ENCODE measurements at places on chromosomes 6 and 20.

DNA sequence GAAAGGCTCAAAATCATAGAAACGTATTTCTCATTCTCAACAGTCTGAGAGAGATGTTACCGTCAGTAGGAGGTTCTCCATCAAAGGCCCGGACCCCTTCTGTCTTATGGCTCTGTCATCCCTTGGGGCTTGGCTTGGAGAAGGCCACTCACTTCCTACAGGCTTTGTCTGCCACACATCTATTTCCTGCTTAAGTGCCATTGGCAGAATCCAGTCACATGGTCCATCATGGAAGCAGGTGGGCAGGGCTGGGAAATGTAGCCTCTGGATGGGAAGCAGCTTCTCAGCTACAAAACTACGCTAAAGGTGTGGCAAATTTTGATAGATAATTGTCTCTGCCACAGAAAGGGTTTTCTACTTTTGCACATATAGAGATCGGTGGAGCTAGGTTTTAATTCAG is 12.6 kb upstream of the ZFP64 start:
- no peak for DNase-seq

DNA sequence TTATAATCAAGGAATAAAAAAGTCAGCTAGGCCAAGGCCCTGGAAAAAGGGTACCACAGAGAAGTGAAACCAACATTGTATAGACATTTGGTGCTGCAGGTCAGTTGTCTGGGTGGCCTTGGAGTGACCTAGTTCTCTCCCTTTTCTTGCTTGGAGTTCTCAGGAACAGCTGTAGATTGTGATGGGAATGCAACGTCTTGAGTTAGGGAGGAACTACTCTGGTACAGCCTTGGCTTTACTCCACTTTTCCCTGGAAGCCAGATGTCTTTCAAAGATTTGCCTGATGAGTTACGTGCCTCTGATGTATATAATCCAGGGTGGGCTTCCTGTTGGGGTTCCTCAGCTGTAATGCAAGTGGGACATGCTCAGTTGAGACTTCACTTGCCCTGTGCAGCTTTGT is 694.7 kb downstream of the HTR1B start:
- DNase-seq = no peak

DNA sequence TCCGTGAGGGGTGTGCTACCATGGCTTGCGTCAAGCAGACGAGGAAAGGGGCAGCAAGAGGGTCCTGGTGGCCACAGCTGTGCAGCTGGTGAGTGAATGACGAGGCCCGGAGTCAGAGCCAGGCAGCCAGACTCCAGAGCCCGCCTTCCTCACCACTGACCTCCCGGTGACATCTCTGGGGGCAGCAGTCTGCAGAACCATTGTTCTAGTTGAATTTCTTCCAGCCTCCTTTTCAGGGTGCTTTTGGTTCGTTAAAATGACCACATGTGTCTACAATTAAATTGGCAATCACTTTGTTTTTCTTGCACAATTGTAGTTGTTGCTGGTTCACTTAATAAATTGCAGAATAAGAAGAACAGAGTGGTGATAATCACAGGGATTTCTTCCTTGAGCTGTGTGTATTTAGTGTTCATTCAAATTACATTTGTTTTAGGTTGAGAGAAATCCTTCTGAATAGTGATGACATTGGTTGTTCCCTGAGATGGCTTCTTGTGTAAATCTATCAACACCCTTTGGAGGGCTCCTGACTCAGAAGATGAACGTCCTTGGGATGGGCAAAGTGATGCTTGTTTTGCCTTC is 96.4 kb downstream of the TULP4 start:
- DNase-seq = no peak

DNA sequence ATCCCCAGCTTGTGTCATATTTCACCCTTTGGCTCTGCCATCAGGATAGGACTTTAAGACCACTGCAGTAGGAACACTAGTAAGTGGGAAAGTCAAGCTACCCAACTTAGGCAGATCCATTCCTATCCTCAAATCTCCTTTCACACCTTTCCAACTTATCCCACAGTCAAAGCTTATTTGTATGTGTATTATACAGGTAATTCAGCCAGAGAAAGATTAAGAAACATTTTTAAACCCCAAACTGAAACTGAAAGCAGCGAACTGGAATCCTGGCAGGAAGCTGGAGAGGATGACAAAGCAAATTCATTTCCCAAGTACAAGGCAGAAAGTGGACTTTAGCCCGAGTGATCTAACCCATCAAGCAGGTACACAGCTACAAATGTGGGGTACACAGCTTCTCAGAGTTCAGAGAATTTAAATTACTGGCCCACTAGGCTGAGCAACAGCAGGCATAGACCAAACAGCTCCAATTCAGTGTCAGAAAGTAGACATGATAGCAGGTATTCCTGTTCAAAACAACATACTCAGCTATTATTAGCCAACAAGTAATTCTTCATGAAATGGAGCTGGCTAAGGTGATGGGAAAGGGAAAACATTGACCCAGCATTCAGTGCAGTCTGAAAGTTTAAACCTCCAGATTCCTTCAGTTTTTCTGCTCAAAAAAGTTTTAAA is 39.1 kb downstream of the ILRUN start:
- DNase-seq = peak; percentile 89

- DNase-seq = no peak
These were observed 193.6 kb downstream of the NKAIN2 start for GRCh38 chr6:123997223-123997622.

GRCh38 chr20:2293971-2294370 is 1.8 kb upstream of the TGM3 start:
- DNase-seq = no peak

GRCh38 chr6:108464418-108465097 is 96.2 kb upstream of the FOXO3 start:
- peak; percentile 1 for DNase-seq

- DNase-seq = no peak
These were observed 97.2 kb downstream of the MAP3K4 start for GRCh38 chr6:161088676-161089328.

DNA sequence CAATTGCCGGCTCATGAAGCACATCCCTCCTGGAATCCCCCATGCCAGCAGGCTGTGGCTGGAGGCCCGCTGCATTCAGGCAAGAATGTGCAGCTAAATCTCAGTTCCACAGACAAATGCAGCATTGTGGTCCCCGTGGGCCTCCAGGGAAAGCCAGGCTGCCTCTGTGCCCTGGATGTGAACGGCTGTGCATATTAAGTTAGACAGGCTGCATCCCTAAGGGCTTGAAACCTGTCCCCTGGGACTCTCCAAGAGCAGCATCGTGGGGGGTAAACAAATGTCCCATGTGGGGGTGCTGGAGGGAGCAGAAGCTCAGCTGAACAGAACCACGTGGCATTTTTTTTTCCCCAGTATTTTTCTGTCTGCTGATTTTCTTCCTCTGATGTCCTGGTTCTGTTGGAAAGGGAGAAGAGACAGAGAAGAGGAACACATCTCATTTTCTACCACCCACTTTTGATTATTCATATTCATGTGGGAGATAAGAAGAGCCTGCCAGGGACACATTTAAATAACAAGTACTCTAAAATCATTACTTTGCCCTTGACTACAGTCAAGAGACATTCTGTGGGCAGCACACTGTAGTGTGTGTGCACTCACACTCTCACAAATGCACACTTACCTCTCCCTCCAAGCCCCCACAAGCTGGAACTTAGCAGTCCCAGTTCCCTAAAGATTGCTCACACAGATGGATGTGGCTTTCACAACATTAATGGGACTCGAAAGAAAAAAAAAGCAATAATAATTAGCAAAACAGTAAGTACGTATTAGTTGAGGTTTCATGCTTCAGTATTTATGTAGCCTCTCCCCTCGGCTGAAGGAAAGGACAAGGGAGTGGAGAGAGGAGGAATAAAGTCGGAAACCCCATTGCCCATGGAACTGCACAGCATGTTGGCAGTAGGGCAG is 16.9 kb downstream of the GFOD1 start:
- no peak for DNase-seq

- DNase-seq = no peak
These were observed 72.3 kb downstream of the VEGFA start for GRCh38 chr6:43842231-43842794.

GRCh38 chr6:41874741-41875140 is 20.4 kb downstream of the USP49 start:
- no peak for DNase-seq

GRCh38 chr20:15005300-15005986 is 668.0 kb upstream of the FLRT3 start:
- DNase-seq = no peak

DNA sequence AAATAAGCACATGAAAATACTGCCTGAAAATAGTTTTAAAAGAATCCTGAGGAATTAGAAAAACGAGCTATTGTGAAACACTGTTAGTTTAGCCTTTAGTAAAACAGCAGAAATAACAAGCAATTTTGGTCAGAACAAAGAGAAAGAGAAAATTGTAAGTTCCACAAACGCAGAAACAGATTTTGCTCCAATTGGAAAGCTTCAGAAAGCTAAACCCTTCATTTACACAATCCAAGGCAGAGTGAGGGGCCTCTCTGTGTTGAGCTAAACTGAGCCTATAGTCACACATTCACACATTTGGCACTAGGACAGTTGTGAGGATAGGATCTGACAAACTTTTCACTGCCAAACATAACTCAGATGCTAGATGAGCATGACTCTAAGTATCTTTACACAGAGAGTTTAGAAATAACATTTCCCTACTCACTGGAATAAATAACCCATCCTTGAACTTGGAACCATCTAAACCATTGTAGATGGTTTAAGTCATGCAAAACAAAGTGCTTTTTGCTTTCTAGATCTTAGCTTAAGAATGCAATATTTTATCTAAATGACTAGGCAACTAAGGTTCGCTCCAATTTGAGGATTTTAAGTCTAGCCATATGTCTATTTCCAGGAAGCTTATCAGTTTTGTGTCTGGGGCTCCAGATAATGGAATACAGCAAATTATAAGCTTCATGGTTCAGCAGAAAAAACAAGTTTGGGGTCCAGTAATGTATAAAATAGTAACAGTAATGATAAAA is 122.6 kb downstream of the SGK1 start:
- no peak for DNase-seq

GRCh38 chr6:34384321-34385153 is 7.9 kb downstream of the NUDT3 start:
- no peak for DNase-seq

DNA sequence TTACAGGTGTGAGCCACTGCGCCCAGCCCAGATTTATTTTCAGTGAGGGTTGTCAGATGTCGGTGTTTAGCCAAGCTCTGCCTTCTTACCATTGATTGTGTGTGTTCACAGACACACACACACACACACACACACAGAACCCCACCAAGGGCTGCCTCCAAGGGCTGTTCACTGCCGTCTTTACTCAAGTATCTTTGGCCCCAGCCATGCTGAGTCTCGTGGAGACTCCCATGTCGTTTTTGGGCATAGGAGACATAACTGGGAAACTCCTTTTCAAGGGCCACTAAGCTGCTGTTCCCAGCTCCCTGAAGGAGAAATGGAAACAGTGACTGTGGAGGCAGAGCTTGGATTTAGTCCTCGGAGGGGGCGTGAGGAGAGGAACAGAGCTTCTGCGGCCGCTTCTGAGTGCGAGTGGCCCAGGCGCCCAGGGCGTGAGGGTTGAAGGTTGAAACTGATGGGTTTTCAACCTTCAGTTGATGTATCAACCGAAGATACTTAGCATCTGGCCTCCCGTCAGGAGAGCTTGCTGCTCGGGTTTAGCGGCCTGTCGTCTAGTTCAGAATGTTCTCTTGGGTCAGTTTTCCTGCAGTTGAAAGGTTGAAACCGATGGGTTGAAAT is 243.6 kb downstream of the TTLL2 start:
- DNase-seq = no peak

DNA sequence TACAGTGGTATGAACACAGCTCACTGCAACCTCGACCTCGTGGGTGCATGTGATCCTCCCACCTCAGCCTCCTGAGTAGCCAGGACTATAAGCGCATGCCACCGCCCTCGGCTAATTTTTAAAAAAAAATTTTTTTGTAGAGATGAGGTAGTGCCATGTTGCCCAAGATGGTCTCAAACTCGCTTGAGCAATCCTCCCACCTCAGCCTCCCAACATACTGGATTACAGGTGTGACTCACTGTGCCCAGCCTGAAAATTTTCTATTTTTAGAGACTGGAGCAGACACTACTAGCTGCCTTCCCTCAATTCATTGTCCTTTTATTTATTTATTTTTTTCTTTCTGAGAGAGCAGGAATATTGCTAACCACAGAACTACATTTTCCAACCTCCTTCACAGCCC is 20.3 kb upstream of the GTF3C6 start:
- DNase-seq = no peak

DNA sequence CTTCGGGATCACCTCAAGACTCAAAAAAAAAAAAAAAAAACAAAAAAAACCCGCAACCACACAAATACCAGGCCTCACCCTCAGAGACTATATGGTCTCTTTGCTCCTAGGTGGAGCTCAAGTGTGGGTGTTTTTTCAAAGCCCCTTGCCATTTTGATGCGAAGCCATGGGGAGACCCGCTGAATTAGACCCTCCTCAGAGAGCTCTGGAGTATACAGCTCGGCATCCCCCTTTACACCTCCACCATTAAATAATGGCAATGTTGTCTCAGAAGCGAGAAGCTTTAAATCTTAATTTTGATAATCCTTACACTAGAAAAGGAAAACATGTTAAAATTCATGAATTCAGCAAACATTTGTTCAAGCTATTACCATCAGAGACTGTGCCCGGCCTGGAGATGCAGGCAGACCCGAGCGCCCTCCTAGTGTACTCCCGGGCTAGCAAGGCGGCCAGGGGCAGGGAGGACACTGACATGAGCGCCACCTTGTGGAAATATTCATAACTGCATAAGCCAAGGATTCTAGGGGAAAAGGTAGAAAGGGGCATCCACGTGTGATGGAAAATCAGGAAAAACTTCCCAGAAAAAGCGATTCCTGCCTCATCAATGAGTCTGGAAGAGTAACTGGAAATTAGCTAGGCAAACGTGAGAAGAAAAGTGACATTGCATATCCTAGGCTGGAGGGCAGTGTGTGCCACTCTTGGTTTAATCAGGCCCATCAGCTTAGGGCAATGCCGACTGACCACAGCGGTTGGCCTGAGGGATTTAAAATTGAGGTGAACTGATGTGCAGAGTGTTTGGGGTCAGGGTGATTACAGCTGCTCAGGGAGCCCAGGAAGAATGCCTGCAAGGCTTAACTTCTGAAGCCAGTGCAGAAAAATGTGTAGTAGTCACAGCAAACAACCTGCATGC is 72.5 kb downstream of the B3GAT2 start:
- no peak for DNase-seq

DNA sequence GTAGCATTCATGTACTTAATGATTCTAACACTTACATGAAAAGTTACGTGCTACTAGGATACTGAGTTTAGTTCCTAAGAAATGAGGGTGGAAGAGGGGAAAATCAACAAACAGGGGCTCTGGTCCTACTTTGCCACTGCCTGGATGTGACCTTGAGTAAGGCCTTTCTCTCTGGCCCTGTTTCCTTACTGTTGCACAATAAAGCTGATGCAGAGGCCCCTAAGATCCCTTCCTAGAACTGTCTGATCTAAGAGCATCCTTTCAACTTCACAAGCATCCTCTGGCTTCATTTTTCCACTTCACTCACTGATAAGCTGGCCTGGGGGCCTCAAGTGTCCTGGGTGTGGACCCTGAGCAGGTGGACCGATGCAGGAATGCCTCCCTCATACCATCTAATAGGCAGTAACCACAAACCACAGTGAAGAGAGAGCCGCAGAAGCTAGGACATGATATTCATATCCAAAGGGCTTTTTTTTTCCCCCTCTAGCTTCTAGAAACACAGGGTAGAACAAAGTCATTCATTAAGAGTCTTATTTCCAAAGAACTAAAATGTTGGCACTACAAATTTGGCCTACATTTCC is 21.6 kb downstream of the FKBP1A start:
- DNase-seq = no peak
